Globus pallidus (tissue), 1 donor: ENCODE measurements at places on chromosomes 7 and 10.

- no peak for DNase-seq
Observed at GRCh38 chr7:106484562-106484961, 176.4 kb downstream of the CCDC71L start.

- no peak for DNase-seq
Observed at GRCh38 chr10:28776519-28776918, 99.2 kb downstream of the BAMBI start.

DNA sequence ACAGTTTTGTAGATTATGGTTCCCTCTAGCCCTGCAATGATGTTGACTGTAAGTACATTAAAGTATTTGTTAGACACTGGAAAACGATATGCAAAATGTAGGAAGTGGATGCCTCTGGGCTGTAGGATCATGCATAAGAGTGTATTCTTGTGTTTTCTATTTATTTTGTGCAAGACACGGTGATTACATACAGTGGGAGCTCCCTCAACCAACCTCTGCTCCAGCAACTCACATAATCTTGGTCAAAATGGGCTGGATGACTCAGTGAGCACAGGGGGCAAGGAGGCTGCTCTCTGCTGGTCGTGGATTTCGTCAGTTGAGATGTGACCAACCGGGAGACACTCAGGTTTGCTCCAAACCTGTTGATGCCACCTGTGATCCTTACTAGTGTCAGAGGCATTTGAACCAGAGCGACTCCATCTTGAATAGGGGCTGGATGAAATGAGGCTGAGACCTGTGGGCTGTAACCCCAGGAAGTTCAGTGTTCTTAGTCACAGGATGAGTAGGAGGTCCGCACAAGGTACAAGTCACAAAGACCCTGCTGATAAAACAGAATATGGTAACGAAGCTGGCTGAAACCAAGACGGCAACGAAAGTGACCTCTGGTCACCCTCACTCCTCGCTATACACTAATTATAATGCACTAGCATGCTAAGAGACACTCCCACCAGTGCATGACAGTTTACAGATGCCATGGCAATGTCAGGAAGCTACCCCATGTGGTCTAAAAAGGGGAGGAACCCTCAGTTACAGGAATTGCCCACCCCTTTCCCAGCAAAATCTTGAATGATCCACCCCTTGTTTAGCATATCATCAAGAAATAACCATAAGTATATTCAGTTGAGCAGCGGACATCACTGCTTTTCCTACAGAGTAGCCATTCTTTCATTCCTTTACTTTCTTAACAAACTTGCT, 56.4 kb upstream of the FAM20C start:
- no peak for DNase-seq

DNA sequence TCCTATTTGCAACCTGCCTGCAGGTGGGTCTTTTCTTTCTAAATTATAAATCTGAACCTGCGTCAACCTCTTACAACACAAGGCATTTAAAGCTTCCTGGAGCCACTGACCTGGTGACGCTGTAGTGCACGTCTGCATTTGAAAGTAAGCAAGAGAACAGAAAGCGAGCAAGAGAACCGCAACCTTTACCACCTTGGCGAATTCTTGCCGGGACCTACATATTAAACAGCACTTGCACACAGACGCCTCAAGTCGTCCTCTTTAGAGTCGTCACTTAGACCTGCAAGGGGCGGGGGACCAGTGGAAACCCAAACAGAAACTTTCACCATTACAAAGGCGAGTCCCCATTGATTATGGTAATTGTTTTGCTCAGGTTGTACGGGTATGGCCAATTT, 9.5 kb downstream of the GLI3 start:
- no peak for DNase-seq
